ENCODE measurements at places on chromosomes 1 and 21.

DNA sequence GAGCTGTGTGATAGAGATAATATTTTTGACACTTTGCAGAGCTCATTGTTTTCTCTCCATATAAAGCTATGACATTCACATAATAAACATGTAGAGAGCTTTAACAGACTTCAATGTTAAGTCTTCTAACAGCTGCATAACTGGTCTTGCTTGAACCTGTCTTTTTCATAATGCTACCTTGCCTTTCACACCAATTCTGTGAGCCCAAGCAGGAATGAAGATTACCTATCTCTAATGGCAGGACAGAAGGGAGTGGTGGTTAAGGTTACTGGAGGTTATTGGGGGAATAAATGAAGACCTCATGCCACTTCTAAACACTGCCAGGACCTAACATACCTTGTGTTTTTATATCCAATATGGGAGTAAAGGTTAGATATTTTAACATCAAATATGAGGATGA is 2.3 kb upstream of the CD55 start:
- DNase-seq = no peak

- no peak for DNase-seq
Measured at GRCh38 chr1:28862571-28863403, 50.8 kb downstream of the OPRD1 start.

- DNase-seq = no peak
Measured at GRCh38 chr1:228043281-228043848, 36.6 kb downstream of the WNT3A start.

- DNase-seq = no peak
Measured at GRCh38 chr1:55670331-55671082, 455.3 kb upstream of the USP24 start.

- DNase-seq = no peak
Measured at GRCh38 chr1:172390683-172391551, 29.6 kb upstream of the C1orf105 start.

GRCh38 chr1:23551849-23552248 is 7.5 kb downstream of the ID3 start:
- DNase-seq = no peak

DNA sequence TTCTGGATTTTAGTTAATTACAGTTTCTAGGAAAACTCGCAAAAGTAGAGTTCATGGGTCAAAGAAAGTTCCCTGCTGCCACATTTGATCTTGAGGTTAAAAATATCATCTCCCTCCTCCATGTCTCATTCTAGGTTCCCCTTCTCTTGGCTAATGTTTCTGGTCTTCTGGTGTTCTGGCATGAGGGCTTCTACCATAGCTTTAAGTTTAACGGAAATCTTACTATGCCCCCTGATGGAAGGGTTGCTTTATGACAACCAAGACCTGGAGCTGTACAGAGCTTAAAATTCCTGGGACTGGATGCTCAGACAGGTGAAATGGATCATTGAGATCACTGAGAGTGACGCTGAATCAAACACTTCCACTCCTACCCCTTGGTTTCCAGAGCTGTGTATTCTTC is 1881.7 kb downstream of the MRPL39 start:
- DNase-seq = no peak

- DNase-seq = no peak
Measured at GRCh38 chr21:43754948-43755781, 20.9 kb downstream of the CSTB start.

DNA sequence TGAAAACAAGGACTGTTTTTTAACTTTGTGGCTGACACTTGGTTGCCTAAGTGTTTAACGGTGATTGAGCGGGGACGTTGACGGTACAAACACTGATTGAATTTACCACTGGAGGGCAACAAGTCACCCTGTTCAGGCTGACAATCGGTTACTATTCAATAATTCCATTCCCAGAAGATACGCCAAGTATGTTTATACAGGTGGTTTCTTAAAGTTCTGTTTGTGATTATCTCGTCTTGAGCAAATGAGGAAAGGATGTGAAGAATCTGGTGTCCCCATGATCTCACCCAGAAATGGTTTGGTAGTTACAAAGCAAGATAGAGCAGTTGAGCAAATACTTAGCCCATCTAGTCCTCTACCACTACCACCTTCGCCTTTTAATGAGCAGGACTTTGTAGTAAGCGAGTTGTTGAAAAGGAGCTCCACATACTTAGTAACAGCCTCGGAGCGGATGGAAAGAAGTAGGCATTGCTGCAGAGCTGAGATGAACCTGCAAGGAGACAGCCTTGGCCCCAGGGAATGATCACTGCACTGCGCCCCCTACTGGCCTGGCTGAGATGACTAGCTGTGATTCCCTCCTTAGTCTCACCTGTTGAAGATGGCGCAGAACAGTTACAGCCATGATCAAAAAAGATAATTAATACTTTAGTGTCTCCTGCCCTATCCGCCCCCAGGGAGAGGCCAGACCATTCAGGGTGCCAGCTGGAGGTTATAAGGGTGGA is 36.3 kb downstream of the IFNAR1 start:
- peak; percentile 92 for DNase-seq

GRCh38 chr1:92486251-92487077 is at the start of gene GFI1:
Gene GFI1 (minus strand): TSS chr1:92486925. CDS start chr1:92483487, 3,438 bp downstream.
- peak; percentile 69 for DNase-seq

- no peak for DNase-seq
Measured at GRCh38 chr1:34982820-34983376, 2.2 kb downstream of the TMEM35B start.

DNA sequence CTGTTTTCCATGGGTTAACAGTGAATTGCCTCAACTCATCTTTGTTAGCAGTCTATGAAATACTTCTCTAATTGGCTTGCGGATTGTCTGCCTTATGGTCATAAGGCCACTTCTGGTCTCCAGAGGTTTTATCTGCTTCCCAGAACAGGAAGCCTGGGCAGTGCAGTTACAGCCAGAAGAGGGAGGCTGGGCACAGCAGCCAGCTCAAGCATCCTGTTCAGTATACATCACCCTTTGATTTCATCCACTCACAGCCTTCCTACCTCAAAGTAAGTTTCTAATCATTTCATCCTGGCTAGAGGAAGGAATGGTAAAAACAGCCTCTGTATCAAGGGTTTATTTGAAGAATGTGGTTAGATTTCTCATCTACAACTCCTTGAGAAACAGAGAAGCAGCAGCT is 311.5 kb upstream of the DEPDC1 start:
- DNase-seq = no peak

DNA sequence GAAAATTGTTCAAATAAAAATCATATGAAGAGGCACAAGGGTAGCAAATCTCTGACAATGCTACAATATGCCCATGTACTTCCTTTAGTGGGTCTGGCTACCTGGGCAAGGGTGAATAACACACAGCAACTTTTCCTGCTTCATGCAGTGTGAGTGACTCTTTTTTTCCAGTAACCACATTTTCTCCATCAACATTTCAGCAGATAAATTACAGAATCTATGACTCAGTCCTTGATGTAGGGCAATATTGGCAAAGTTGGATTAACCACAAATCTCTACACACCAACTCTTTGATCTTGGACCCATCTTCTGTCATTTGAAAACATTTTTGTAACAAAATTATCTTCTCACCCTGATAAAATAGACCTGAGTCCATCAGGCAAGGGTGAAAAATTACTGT is 31.7 kb downstream of the ERICH3 start:
- no peak for DNase-seq

DNA sequence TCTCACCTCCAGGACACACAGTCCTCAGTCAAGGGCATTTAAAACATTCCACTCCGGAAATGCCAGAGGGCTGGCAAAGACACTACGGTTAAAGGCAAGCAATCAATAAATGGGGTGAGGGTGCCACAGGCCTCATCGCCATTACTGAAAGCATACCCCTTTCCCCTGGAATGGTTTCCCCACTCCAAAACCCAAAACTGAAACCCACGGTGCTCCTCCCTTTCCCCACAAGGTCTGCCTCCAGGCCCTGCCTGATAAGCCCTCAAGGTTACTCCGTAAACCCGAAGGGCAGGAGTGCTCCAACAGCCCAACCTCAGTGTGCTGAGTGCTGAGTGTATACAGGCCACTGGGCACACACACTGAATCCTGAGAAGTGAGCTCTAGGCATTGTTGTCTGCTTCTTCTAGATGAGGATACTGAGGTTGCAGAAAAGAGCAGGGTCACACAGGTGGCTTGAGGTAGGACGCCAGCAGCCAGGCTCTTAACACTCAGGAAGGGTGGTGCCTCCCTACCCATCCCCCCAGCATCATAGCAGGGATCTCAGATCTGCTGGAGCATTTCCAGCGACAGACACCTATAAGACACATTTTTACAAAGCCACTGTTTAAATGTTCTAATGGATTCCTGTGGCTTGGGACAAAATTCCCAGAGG is 29.0 kb downstream of the SSBP3 start:
- no peak for DNase-seq

- no peak for DNase-seq
Measured at GRCh38 chr1:27473755-27474154, 16.2 kb downstream of the WASF2 start.

DNA sequence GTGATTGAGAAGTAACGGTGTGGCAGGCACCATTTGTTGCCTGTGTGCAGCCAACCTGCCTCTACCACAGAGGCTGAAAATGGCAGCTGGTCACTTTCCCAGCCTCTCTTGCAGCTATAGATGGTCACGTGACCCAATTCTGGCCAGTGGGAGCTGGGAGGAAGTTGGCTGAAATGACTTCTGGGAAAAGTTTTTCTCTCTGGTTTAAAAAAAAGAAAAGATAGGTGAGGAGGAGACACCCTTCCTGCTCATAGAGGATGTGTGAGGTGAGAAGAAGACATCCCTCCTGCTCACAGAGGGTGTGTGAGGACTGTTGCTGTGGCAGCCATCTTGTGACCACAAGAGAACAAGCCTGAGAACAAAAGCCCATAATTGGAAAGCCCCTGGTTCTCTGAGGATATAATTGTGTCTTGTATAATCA is 122.8 kb downstream of the SYF2 start:
- DNase-seq = no peak

DNA sequence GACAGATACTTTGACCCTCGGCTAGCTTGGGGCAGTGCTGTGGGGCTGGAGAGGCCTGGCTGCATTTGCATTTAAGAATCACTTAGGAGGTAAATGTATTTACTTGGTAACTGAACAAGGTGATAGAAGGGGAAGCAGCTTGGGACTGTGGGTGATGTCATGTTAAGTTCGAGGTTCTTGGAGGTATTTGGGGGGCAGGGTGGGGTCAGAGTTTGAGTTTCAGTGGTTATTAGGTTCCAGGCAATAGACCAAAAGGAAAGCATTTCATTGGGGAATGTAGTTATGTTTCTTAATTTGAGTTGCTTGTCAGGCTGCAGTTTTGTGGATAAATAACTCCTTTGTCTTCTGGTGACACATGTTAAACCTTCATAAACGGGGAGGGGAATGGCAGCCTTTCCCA is 2.4 kb upstream of the FAM78B start:
- no peak for DNase-seq

GRCh38 chr1:156961709-156962108 is 41.3 kb downstream of the LRRC71 start:
- peak; percentile 29 for DNase-seq

DNA sequence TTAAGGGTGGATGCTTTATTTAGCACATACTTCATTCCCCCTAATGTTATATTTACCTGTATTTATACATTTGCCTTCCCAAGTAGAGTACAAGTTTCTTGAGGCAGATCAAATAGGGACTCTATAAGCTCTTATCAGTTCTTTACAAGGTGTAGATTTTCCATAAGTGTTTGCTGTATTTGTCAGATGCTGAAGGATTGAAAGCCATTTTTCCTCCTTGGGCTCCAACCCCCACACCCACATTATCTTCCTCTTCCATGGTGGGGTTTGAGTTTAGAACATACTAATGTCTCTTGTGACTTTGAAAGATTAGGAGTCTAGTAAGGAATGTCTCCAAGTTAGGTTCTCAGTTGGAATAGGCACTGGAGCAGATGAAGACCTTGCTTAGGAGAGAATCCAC is 2.4 kb upstream of the CHI3L2 start:
- DNase-seq = no peak

DNA sequence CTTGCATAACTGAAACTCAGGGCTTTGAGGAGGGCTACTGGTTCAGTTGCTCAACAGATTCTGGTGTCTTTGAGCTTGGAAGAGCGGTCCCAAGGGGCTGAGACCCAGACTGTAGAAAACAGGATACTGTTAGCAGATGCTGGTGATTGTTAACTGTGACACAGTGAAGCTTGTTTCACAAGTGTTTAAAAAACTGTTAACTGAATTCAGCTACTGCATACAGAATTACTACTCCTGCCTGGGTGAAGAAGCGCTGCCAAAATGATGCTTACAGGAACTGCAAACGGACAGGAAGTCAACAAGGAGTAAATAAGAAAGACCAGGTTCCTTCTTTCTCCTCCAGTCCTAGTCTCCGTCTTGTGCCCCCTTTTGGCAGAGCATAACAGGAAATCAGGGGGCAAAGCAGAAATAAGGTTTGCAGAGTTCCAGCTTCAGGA is 195.3 kb upstream of the USP25 start:
- no peak for DNase-seq

GRCh38 chr1:203304919-203305808 is at the start of gene BTG2:
Gene BTG2 (plus strand): TSS chr1:203305519. CDS start chr1:203305607, 88 bp downstream.
- peak; percentile 82 for DNase-seq

Data from stimulated activated CD4-positive, alpha-beta T cell treated with anti-CD3 and anti-CD28 coated beads, Interleukin-2, amount 100 ng/mL, for 48 hours (primary cell).